ENCODE measurements at places on chromosomes 16 and 17.

DNA sequence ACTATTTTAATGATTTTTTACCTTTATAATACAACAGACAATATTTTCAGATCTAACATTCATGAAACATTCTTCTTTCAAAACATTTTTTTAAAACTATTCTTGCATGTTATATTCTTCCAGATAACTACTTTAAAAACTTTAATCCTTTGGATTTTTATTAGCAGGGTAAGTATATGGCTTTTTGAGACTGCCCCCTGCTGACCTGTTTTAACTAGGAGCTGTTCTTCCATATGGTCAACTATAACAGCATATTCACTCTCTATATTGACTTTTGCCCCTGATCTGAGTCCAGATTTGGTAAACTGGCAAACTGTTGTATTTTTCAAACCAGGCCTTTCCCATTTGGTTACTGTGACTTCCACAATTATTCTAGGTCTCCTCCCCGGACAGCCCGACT is 16.5 kb downstream of the ZNF18 start:
- no peak for DNase-seq

DNA sequence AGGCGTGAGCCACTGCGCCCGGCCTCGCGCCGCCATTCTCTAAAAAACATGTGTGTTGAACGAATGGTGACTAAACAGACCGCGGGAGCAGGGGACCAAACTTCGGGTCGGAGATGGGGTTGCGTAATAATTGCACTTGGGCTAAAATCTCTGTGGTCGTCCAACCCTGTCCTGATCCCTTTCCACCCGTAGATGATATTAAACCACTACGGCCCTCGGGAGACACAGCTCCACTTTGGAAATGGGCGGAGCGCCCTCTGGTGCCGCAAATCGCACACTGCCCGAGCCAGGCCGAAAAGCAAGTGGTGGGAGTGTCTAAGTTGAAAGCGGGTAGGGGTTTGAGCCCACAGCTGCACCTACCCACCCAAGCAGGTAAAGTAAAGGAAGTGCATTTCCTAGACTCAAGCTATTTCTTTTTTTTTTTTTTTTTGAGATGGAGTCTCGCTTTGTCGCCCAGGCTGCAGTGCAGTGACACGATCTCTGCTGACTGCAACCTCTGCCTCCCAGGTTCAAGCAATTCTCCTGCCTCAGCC is 17.0 kb downstream of the CAVIN1 start:
- no peak for DNase-seq

GRCh38 chr17:30922235-30923030 is 688 bp downstream of the ADAP2 start:
- DNase-seq: no peak

GRCh38 chr17:16569358-16569712 is 331 bp upstream of the ZNF287 start:
- no peak for DNase-seq

DNA sequence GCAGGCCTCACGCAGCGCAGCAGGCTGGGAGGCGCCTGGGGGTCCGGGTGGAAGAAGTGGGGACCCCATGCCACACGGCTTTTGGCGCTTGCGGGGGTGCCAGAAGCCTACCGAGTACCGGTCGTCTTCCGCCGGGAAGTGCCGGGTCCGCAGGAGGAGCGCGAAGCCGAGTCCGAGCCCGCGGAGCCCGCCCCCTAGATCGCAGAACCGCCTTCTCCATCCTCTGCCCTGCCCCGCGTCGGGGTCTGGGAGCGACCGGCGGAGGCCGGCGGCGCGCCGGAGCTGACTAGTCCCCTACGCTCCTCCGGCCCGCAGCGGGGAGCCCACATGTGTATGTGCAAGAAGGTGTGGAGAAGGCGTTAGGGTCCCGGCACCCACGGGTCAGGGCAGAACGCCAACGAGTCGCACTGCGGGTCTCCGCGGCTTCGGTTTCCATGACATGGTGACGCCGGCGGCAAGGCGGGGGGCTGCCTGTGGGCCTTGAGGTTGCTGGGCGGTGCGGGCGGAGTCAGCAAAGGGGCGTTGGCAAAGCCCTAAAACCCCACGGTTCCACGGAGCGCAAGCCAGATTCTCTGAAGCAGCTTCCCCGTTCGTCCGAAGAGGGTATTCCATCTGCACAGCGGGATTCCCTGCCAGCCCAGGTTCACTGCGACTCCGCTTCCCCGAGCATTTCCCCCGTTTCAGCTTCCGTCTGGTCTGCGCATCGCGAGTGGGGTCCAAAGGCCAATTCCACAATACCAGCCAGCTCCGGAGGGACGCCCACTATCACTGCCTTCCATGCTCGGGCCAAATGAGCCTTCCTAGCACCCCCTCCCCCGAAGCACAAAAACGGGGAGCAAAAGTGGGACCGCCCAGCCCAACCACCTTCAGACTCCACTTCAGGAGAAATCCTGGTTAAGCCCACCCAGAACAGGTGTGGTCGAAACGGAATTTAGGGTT is 2.3 kb upstream of the LHX1 start:
- no peak for DNase-seq

DNA sequence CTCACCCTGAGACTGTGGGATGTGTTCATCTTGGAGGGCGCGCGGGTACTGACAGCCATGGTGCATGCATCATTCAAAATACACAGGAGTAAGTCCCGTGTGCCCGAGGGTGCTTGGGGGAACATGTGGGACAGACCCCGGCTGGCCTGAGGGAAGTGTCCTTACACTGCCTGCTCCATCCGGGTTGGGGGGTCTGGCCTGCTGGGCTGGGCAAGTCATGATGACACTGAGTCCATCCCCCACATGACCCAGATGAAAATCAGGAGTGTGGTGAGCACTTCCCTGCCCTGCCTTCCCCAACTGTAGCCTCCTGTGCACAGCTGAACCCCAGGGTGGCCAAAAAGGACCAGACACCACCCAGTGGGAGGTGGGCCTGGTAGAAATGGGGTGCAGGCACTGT is 10.8 kb downstream of the TBC1D26 start:
- DNase-seq: no peak

DNA sequence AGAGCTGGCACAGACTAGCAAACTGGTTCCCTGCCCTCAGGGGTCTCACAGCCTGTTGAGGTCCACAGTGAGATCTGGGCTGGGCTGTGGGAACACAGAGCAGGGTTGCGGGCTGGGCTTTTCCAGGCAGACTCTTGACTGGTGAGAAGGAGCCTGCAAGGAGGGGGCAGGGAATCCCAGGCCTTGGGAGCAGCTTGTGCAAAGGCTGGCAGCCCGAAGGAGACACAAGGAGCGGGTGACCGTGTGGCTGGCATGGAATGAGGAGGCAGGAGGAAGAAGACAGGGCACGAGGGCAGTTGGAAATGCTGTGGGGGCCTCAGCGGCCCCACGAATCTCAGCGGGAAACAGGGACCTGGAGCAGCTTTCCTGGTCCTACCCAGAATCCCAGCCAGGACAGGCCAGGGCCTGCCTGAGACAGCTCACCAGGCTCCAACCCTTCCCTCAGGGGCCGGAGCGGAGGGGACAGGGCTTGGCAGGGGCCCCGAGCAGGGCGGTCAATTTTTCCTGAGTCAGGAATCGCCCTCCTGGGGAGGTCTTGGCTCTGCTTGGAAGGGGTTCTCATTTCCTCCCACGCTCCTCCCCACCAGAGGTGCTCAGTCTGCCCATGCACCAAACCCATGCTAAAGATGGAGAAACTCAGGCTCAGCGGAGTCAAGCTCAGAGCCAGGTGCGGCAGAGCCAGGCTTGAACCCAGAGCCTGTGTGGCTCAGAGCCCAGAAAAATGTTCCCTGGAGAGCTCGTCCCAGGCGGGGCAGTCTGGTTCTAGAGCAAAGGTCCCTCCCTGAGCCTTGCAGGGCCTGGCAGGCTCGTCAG is 9.2 kb upstream of the SNN start:
- no peak for DNase-seq

GRCh38 chr17:76445697-76446448 is 7.1 kb downstream of the UBE2O start:
- no peak for DNase-seq

DNA sequence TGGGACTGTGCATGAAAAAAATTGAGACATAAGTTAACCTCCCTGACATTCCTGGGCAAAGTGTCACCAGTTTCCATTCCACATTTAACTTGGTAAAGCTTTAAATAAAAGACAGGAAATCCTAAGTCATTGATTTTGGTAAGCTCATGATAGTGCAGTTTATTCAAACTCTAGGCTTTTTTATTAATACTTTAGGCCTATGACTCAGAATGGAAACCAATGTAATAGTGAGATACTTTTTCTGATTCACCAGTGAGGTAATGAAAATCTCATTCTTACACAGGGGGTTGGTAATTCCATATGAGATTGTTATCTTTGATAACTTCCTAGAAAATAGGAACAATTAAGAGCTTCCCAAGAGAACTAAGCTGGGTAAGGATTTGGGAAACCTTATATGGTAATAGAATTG is 91.1 kb downstream of the NLK start:
- no peak for DNase-seq

GRCh38 chr16:65819136-65819898 is 547.2 kb upstream of the CDH5 start:
- DNase-seq: no peak

DNA sequence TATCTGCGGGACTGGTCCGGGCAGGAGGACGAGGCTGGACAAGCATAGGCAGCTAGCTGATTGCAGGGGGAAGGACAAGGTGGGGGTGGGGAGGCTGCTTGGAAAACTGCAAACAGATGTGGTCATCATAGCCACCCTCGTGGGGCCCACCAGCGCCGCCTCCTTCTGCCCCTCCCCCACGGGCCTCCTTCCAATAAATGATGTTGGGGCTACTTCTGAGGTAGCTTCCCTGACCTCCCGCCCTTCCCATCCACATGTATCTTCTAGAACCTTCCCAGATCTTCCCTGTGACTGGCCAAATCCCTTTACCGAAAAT is 12.3 kb upstream of the CDC42EP4 start:
- no peak for DNase-seq

DNA sequence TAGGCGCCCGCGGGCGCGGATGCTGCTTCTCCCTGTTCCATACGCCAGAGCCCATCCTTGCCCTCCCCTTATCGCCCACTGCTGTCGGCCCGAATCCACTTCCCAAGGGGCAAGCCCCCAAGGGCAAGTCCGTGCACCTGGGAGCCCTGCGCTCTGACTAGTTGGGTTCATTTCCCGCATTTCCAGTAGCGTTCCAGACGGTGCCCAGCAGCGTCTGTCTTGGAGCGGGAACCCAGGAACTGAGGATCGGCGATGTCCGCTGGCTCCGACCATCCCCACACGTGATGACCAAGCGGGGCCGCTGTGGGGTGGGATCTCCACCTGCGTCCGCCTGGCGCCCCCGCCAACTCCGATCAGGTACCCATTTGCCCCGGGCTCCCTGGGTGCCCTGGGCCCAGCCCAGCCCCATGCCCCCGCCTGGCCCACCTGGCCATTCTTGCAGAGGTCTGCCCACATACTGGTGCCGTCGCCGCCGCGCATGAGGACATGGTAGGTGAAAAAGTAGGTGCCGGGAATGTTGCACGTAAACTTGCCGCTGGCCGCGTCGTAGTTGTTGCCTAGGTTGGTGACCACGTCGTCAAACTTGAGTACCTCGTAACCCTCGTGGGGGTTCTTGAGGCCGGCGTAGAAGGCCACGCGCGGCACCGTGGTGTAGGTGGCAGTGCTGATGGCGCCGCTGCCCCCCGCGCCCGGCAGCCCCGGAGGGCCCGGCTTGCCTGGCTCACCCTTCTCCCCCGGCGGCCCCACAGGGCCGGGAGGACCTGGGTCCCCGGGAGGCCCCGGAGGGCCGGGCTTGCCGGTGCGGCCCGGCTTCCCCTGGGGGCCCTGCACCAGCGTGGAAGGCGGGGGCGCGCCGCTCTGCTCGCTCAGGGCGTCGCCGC is 837 bp downstream of the C1QL1 start:
- DNase-seq: no peak

- no peak for DNase-seq
Observed at GRCh38 chr17:72764632-72765041, 327.9 kb downstream of the SLC39A11 start.

DNA sequence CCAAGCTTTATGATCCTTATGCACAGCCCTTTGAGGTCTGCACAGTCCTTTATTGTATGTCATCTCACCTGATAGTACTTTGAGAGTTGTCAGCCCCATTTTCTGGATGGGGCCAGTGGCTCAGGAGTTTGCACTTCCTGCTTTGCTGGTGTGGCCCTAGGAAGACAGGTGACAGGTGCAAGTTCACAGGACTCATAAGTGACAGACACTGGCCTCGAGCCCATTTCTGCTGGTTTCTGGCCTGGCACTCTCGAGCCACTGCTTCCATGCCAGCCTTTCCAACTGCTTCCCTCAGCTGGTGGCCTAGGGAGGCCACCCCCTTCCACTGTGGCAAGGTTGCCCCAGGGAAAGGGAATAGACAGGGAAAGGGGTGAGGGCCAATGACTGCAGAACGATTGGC is 84.4 kb upstream of the CCL1 start:
- DNase-seq: no peak

DNA sequence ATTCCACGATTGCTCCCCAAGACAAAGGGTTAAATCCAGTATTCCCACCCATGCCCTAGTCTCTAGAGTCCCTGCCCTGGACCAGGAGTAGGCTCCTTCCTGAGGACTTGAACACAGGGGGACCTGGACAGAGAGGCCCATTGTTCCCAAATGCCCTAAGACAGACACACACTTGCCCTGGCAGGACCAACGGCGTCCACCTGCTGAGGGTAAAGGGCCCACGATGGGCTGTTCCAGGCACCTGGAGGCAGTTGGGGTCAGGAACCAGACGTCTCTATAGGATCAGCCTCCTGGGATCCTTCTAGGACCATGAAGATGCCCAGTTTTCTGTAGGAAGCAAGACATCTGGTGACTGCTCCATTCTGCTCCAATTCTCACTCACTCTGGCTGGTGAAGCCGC is 39.3 kb downstream of the TNFRSF13B start:
- DNase-seq: no peak

GRCh38 chr17:79053251-79053925 is 21.2 kb upstream of the ENGASE start:
- DNase-seq: no peak

DNA sequence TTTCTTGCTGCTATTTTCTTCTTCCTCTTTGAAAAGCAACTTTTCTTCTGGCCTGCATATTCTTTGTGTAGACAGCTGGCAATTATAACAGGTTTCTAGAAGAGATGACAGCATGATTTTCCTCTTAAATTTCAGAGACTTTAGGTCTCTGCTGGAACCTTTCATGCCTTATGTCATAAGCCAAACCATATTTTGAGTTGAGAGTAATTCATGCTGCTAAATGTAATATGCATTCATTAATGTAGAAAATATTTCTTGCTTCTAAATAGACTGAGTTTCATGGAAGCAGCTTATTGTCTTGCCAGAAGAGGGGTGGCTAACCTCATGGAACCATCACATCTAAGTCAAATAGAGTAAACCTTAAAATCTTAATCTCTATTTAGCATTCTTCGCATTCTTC is 25.9 kb upstream of the ABCA9 start:
- DNase-seq: no peak

- DNase-seq: no peak
Observed at GRCh38 chr16:5977329-5977728, 879.7 kb upstream of the EEF2KMT start.

- DNase-seq: no peak
Observed at GRCh38 chr16:70687102-70687511, 1.3 kb upstream of the MTSS2 start.

GRCh38 chr16:84054271-84054670 is 11.7 kb upstream of the SLC38A8 start:
- DNase-seq: no peak

GRCh38 chr16:8519179-8519578 is 71.1 kb downstream of the TMEM114 start:
- DNase-seq: no peak

Data from NCI-H2107 (cell line).